ENCODE measurements at places on chromosomes 1 and 21.

GRCh38 chr21:29265690-29266479 lies 32.8 kb upstream of the BACH1 start:
- no peak for DNase-seq

GRCh38 chr1:5650283-5651026 lies 341.8 kb downstream of the NPHP4 start:
- DNase-seq = no peak

- DNase-seq = no peak
Observed at GRCh38 chr1:240737766-240738265, 125.9 kb upstream of the GREM2 start.

DNA sequence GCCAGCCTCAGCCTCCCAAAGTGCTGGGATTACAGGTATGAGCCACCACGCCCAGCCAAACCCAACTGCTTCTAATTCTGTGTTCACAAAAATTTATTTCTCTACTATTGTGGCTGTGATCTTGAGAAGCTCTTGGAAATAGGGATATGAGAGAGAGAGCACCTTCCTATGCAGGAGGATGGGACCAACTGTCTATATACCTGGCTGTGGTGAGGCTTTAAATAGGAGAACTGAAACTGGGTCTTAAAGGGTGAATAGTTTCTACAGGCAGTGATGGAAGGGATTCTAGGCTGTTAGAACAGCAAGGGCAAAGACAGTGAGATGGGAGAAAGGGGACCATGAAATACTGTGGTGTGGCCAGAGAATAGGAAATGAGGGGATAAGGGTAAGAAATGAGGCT lies 8.3 kb upstream of the PTCH2 start:
- no peak for DNase-seq

- DNase-seq = no peak
Observed at GRCh38 chr1:112110031-112110430, 120.6 kb upstream of the KCND3 start.

GRCh38 chr1:212234431-212235395 lies 50.5 kb upstream of the PPP2R5A start:
- no peak for DNase-seq
